ENCODE measurements at places on chromosomes 12 and 14.
A peak's percentile ranks its signal among the peaks of the same experiment; 100 is the strongest.

DNA sequence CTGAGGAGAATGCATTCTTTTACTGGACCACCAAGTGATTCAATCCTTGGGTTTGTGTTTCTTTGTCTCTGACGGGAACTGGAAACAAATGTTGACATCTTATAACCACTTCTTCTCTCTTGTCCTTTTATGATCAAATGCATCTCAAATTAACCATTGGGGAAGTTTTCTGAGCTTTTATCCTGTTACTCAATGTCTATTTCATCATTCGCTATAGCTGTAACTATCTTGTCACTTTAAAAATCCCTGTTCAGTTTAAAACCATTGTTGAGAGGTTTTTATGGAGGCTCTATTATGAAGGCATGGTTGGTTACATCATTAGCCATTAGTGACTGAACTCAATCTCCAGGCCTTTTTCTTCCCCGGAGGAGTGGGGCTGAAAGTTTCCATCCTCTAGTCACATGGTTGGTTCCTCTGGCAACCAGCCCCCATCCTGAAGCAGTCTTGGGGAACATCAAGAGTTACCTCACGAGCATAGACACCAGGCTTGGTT, 2.7 kb upstream of the CLEC6A start:
- DNase-seq: no peak

DNA sequence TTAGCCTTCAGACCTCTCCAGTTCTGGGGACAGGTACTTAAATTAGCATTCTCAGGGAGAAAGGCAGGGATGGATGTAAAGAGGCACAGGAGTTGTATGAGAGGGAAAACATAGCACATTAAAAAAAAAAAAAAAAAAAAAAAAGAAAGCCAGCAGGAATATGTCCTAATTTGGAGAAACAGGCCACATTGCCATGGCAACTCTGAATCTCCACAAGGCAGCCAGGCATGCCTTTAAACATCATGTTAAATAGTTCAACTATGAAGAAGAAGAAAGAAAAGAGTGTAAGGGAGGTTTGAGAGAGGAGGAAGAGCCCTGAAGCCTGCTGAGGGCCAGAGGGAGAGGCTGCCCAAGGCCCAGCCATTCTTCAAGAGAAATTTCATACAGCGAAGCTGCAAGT, 145.8 kb downstream of the GRIN2B start:
- DNase-seq: no peak

DNA sequence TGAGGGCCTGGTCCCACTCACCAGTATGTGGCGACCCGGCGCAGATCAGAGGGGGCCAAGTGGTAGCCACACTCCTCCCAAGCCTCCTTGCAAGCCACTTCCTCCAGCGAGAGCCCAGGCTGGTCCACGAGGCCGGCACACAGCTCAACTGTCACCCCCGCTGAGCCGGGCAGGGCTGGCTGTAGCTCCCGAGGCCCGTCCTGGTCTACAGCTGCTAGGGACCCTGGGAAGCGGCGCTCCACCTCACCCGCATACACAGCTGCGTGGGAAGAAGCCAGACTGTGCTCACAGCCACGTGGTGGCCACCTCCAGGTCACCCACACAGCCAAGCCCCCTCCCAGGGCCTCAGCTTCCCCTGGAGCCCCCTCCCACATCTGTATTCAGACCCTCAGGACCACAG, 4.6 kb downstream of the NUDT14 start:
- no peak for DNase-seq

DNA sequence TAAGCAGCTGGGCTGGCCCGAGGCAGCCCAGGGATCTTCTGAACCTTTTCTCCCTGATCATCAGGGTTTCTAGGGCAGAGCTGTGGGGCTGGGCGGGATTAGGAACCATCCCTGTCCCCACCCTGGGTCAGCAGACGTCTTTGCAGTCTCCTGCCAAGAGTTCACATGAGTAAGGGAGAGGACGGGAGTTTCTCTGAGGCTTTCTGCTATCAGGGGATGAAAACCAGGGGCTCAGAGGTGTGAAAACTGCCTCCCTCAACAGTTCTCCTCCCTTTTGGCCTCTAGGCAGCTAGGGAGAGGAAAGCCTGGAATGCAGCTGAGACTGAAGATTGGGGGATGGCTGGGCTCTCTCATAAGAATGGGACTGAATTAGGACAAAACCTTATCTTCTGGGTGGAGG, 7.9 kb downstream of the ZNF385A start:
- DNase-seq: no peak

GRCh38 chr12:7142056-7142644, 12.0 kb downstream of the CLSTN3 start:
- DNase-seq: peak; percentile 13

GRCh38 chr12:7064516-7064915, 4.0 kb downstream of the C1S start:
- no peak for DNase-seq

DNA sequence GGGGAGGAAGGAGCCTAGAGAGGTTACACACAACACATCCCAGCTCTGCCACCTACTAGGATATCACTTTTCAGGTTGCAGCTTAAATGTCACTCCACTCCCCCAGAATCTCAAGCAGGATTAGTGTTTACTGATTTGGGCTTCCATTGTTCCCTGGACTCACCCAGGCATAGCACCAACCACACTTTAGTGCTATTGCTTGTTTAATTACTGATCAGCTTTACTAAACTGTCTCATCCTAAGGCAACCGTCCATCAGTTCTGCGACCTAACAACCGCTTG, 6.1 kb upstream of the KRT18 start:
- DNase-seq: no peak

DNA sequence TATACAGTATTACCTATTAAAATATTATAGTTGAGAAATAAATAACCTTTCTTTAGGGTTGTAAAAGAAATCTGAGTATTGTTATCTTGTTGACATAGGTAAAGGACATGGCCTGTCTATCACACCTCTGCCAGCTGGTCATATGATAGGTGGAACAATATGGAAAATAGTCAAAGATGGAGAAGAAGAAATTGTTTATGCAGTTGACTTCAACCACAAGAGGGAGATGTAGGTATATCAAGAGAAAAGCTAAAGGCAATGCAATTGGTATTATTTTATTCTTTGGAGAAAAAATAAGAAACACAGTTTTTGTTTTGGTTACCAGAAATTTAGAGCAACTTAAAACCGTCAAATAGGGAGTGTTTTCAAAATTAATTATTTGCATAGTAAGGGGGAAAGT, 13.5 kb downstream of the CPSF2 start:
- DNase-seq: no peak

- no peak for DNase-seq
These were observed 50.3 kb downstream of the RIMBP2 start for GRCh38 chr12:130665753-130666152.

GRCh38 chr12:78209846-78210505, 379.3 kb downstream of the NAV3 start:
- no peak for DNase-seq

- DNase-seq: no peak
These were observed 941 bp upstream of the PPP1CC start for GRCh38 chr12:110743571-110744093.

GRCh38 chr14:30235485-30235884, 307.8 kb upstream of the PRKD1 start:
- no peak for DNase-seq

DNA sequence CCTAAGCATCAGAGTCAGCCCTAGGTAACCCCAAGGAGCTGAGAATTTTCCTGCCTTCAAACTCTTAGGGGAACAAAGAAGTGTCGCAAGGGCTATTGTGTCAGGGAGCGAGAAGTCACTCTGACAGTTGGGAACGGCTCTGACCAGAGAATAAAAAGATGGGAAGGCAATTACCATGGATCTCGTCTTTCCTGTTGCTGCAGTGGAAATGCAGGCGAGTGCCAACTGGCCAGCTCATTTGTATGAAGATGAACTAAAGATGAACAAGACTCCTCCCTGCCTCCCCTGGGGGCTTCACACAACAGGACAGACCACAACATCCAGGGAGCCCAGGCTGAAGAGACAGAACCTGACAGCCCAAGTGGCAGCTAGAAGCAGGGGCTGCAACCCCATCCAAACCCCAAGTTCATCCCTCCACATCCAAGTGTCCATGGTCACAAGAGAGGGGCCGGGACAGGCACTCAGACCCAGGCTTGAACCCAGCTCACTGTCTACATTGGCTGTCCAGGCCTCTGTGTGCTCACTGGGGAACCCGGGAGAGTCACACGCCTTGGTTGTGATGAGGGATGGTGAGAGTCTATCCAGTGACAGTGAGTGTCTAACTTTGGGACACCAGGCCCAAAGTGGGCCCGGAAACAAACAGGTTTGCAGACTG, 322.4 kb downstream of the BCL11B start:
- DNase-seq: no peak

DNA sequence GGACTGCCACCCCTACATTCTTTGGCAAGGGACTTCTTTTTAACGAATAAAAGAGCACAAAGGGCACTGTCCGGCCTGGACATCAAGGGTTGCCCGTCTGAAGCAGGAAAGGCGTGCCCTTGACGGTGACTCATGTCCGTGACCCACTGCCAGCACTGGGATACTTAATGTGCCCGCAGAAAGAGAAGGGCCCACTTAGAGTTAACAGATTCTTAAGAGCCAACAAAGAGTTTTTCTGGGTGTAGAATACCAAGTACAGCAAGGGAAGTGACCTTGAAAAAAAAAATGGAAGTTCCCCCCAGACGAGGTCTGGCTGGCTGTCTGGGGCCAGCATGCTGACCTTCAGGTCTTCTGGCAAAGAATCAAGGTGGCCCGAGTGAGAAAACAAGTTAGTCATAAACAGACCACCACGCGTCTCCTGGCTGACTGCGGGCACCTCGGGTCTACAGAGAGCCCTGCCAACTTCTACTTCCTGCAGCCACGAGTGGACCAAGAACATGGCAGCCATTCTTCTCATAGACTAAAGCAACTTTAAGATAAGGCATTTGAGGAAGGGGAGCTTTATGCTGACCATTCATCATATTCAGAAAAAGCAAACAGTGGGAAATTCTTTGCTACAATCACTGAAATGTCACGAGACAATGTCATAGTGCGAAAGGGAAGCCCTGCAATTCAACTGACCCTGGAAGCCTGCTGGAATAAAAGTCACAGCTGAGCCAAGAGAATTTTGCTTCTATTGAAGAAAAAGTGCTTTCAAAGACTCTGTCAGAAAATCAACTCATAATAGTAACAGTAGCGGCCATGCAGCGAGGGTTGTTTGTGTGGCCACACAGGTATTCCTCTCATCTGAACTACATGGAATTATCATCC, 10.5 kb upstream of the SELPLG start:
- no peak for DNase-seq

DNA sequence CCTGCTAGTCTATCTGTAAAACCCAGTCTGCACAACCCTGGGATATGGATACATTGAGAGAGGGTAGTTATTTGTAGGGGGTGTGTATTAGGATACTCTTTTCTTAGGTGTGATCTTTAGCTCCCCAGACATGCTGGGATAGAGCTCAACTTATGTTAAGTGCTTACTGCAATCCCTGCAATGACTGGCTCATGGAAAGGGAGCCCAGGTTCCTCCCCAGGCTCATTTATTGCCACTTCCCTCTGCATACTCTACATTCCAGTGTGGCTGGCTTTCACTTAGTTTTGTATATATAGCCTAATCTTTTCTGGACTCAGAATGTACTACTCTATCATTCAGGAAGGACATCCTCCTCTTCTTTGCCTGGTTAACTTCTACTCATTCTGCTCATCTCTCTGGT, 172.0 kb downstream of the SYT10 start:
- DNase-seq: no peak

- no peak for DNase-seq
These were observed 93.9 kb downstream of the DICER1 start for GRCh38 chr14:95063391-95063790.

- DNase-seq: no peak
These were observed 1003.3 kb upstream of the TMEM132C start for GRCh38 chr12:127263621-127264020.

GRCh38 chr14:71309756-71310155, 402.5 kb downstream of the PCNX1 start:
- no peak for DNase-seq
